ENCODE measurements at places on chromosomes 11 and 22. TPM values are rescaled to one million over a fixed set of nuclear protein-coding genes. Genes with fewer than 3 reads are reported as not detected.
A peak's percentile ranks its signal among the peaks of the same experiment; 100 is the strongest.

GRCh38 chr11:47104261-47104950 is 72.3 kb downstream of the ARFGAP2 start:
- DNase-seq = peak; percentile 92

Gene CNTN5
- total RNA-seq = not detected

Gene MAP6
- 0.05 TPM for total RNA-seq

- no peak for DNase-seq
Measured at GRCh38 chr11:65981972-65982823, 19.8 kb downstream of the EIF1AD start.

Gene UBQLN3
- total RNA-seq = 0.16 TPM

Gene E2F8
- total RNA-seq = 7.1 TPM

Gene OR2AG1
- not detected for total RNA-seq

- no peak for DNase-seq
Measured at GRCh38 chr11:47289856-47290255, 19.9 kb downstream of the MADD start.

- DNase-seq = peak; percentile 59
Measured at GRCh38 chr22:32079130-32080089, 36.3 kb downstream of the SLC5A1 start.

DNA sequence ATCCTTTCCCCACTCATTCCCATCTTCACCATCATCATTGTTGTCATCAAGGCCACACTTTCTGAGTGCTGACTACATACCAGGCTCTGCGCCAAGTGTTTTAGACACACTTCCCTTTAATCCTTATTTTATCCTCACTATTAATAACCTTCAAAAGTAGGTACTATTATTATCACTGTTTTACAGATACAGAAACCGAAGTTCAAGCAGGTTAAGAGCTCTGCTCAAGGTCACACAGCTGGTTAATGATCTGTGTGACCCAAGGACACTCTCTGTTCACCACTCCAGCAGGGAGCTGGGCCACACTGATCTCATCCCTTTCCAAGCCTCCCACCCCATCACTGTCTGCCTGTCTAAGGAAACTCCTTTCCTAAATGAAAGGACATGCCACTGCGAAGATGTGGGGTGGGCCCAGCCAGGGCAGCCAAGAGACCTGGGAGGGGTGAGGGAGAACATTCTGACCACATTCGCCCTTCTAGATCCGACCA is 17.2 kb upstream of the TSKU start:
- DNase-seq = no peak

GRCh38 chr22:17369439-17370025 is at the start of gene CECR2:
TSS of gene CECR2 (plus strand) at chr22:17369460. CDS start at chr22:17369784, 324 bp downstream.
- peak; percentile 46 for DNase-seq

GRCh38 chr11:10500757-10501684 is 40.0 kb downstream of the RNF141 start:
- DNase-seq = no peak

Gene OR8B12
- total RNA-seq = not detected

DNA sequence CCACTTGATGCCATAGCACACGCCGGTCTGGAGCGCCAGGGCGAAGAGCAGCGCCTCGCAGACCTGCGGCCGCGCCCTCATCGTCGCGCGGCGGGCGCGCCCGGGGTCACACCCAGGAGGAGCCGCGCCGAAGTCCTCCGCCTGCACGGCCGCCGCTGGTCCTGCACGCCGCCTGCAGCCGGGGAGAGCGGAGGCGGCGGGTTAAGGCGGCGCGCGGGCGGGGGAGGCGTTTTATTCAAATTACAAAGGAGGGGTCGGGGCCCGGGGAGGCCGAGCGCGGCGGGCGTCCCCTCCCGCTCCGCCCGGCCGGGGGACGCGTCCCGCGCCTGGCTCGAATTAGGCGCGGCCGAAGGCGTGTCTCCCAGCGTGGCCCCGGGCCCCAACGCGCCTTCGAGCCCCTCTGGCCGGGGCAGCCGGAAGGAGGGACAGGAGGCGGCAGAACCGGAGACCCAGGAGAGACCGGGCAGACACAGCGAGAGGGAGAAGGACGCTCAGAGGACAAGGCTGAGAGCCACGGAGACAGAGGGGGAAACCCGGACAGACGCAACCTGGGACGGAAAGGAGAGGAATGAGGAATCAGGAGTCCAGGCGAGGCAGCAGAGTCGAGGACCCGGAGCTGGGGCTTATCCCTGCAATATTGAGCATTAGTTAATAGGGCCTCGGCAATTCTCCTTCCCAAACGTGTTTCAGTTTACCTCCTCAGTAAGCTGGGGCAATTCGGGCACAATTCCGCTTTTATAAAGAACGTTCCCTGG is at the start of gene WNT11:
TSS of gene WNT11 (minus strand) at position 176 of the 755 bp plus-strand sequence. CDS start at position 81, 95 bp downstream.
- DNase-seq = peak; percentile 35

GRCh38 chr22:35947794-35948425 is 80.7 kb downstream of the RBFOX2 start:
- no peak for DNase-seq

Gene FAM76B
- 29.1 TPM for total RNA-seq

DNA sequence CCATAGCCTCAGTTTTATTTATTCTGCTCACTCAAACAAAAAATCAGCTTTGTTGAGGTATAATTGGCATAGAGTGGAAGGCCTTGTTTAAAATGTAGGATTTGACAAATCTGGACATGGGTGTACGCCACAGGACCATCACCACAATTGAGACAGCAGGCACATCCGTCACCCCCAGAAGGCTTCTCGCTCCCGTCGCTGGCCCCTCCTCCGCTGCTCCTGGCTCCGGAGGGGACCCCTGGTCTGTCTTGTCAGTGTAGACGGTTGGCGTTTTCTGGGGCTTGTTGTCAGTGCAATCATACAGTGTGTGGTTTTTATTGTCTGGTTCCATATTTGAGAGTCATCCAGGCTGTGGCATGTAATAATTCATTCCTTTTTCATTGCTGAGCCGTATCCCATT is 97.6 kb downstream of the KCNQ1 start:
- no peak for DNase-seq

GRCh38 chr11:128093689-128094088 is 493.7 kb downstream of the ETS1 start:
- no peak for DNase-seq

GRCh38 chr11:7422544-7423331 is 62.6 kb upstream of the OLFML1 start:
- DNase-seq = no peak

- DNase-seq = no peak
Measured at GRCh38 chr11:63719987-63720386, 38.7 kb downstream of the RTN3 start.

- DNase-seq = no peak
Measured at GRCh38 chr11:103488579-103488978, 379.4 kb downstream of the DYNC2H1 start.

GRCh38 chr11:69940246-69940610 is 121.0 kb upstream of the FGF3 start:
- no peak for DNase-seq

- DNase-seq = peak; percentile 30
Measured at GRCh38 chr11:93249459-93250220, 51.8 kb upstream of the SLC36A4 start.

DNA sequence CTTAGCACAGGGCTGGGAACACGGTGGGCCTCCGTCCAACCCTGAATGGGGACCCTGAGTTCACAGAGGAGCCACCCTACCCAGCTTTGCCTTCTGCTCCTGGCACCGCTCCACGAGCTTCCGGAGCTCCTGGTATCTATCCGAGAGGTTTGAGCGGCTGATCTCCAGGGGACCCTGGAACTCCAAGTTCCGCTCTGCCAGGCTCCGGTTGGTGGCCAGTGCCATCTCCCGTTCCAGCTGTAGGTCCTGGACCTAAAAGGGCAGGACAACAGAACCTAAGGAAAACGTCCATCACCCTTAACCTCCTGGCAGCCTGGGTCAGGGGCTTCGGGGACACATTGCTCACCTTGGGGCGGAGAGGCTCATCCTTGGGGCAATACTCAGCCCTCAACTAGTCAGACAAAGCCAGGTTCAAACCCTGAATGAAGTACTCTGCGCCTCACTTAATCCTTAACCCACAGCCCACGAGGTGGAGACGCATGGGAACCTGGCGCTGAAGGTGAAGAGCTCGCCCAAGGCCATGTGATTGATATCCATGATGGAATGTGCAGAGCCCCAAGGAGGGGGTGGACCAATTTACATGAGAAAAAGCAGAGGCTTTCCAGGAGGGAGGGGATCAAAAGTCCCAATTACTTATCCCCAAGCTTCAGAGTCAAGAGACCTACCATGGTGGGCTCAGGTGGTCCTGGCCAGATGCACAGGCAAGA is 27.1 kb downstream of the VPS37C start:
- no peak for DNase-seq

GRCh38 chr11:131817687-131818188 is 447.3 kb downstream of the NTM start:
- no peak for DNase-seq

GRCh38 chr11:19176629-19177186 is 25.1 kb downstream of the CSRP3 start:
- DNase-seq = no peak

GRCh38 chr11:61871158-61871597 is 20.2 kb downstream of the FADS3 start:
- DNase-seq = peak; percentile 89

DNA sequence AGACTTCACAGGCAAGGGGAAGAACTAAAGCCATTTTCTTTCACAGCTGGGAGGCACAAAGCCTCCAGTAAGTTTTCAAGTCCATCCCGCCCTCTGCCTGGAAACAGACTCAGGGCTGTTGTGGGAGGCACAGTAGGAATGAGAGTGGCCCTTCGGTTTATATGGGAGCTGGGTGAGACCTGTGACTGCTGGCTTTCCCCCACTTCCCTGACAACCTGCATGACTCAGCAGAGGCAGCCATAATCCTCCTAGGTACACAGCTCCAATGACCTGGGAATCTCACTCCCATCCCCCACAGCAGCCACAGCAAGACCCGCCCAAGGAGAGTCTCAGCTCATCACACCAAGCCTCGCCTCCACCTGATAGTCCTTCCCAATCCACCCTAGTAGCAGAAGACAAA is 12.1 kb upstream of the TMEM45B start:
- no peak for DNase-seq

Gene APOL1
- total RNA-seq = 1.0 TPM

Gene OR51I1
- not detected for total RNA-seq

DNA sequence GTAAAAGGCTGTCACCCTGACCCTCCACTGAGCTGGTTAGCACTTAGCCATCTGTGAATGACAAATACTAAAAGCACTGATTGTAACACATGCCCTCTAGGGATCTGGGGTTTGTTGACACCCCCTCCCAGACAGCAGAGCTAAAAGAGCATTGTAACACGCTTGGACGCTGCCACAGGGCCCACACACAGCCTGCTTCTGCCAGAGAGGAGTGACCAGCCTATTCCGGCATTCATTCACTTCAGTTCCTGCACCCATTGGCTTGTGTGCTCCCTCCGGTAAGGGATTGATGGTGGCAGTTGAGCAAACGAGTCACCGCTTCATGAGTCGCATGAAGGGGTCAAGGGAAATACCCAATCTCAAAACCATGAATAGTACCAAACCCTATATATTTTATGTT is 15.8 kb downstream of the OR10D3 start:
- DNase-seq = no peak
